ENCODE measurements at places on chromosomes 3 and 15.

DNA sequence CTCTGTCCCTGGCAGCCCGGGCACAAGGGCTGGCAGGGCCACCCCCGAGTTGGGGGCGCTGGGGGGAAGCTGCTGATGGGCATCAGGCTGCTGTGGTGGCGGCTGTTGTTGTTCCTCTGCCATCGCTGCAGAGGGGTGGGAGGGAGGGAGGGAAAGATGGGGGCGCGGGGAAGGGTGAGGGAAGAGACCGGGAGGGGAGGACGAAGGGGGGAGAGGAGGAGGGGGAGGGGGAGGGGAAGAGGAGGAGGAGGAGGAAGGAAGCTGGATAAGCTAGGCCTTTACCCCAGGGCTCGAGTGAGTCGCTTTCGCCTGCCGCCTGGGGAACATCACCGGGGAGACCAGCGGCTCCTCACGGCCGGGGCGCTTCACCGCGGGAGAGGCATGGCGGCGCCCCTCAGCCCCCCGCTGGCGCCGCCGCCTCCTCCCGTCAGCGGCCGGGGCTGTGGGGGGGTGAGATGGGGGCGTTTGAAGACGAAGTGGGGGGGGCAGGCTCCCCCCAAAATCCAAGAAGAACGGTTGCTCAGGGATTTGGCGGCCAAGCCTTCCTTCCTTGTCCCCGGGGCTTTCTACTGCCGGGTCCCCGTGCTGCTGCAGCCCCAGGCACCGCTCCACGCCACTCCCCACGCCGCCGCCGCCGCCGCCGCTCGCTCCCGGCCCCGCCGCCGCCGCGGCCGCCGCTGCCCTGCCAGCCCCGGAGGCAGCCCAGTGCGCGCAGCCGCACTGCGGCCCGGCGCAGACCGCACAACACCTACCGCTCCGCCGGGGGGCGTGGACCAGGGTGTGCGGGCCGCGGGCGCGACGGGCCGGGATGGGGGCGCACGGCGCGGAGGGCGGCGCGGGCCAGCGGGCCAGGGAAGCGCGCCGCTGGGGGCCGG is at the start of gene RFX7:
Gene RFX7 (minus strand): TSS at position 717 of the 875 bp plus-strand sequence. CDS start 594 bp downstream, at position 123.
- peak; percentile 59 for DNase-seq

DNA sequence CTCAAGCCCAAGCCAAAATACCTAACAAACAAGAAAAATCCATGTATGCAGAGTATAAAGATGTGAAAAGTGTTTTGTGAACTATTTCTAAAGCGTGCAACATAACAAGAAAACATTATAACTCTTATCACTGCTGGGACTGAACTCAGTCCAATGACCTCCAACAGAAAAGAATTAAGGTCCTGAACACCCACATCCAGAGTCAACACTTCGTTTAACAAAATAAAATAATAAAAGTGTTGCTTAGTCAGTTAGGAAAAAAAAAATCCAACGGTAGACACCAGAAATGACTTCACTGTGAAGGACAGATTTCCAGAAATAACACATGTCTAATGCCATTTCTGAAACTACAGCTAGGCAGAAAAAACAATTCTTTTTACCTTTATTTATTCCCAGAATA is 28.0 kb downstream of the MB21D2 start:
- DNase-seq: no peak

DNA sequence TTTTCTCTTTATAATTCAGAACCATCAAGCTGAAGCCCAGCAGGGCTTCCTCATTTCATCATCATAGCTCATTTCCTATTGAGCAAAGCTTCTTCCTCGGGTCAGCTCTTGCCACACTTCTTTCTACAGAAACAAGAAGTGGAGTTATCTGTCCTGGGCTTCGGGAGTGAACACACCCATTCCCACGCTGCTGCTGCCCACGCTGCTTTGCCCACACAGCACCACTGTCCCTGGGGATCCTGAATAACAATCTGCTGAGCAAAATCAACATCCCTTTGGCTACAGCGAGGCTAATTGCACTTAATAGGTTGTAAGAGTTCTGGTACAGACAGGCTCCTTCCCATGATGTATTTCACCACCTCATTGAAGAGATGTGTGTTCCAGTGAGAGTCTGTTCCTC is 23.7 kb downstream of the CEP19 start:
- DNase-seq: no peak

- no peak for DNase-seq
Measured at GRCh38 chr15:88623061-88623460, 1.9 kb downstream of the AEN start.

DNA sequence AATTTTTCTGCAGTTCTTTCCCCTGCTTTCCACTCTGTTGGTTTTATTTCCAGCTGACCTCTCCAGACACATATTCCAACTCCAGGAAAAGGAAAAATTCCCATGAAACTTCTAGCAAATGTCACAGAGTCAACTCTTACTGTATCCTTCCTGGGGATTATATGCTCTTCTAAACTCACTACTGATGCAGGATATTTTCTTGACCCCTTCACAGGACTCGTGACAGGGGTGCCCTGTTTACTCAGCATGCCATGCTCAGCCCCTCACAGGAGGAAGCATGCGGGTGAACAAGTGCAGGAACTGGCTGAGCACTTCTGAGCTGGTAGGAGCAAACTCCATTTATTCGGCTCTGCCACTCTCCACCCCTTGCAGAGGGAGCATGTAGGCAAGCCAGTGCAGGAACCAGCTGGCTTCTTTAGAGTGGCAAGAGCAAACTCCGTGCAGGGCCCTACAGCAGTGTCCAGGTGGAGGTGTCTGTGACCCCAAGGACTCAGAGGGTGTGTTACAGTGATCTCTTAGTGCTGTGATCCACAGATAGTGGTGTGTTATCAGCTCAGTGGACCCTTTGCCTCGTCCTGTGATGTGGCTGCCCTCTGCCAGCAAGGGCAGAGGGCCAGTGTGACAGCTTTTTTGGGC is 413.6 kb upstream of the GRM7 start:
- no peak for DNase-seq

DNA sequence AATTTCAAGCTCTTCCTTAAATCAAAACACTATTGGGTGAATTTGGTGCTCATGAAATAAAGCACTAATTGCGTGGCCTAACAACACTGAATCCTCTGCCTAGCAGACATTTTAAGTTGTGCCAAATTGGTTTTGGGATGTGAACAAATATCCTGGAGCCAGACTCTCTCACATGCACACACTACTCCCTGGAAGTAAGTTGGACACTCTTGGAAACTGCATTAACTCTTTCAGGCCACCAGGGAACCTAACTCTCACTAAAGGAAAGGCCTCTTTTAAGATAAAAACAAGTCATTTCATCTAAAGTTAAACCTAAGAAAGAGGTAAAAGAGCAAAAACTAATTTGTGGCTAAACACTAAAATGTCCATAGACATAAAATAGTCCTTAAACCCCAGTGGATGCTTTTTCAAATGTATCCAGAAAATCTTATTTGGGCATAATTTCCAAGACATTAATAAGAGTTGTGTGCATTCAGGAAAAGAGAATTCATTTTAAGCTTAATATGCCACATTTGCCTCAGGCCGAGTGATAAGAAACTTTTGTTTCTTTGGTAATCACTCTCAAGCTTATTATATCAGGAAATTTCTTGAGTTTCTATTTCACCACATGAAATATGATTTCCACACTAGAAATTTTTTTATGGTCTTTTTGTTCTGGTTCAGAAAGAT is 61.8 kb downstream of the ZBTB20 start:
- DNase-seq: no peak

DNA sequence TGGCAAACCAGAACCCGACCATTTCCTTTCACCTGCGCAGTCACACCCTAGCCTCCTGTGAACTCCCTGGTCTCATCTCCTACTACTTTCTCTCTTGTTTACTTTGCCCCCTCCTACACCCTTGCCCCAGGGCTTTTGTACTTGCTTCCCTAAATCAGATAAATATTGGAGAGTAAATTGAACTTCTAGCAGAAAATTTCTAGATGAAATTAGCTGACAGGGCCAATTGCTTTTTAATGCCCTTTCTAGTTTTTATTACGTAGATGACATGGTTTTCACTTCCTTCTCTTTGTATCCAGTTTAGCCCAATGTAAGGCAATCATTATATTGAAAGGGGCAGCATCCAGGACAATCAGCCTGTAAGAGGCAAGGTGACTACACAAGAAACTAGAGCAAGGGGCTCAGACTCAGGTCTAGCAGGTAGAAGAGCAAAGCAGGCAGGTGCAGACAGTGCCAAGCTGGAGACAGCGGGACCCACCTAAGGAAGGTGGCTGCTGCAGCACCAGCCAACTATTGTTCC is 56.2 kb upstream of the TOPAZ1 start:
- no peak for DNase-seq

GRCh38 chr3:4895838-4896237 is 83.4 kb upstream of the BHLHE40 start:
- no peak for DNase-seq

GRCh38 chr3:172553526-172554252 is 30.5 kb upstream of the TNFSF10 start:
- DNase-seq: no peak

GRCh38 chr3:186108106-186108940 is 566 bp downstream of the ETV5 start:
- DNase-seq: no peak

GRCh38 chr15:42826251-42826890 is 89.4 kb upstream of the CDAN1 start:
- no peak for DNase-seq

DNA sequence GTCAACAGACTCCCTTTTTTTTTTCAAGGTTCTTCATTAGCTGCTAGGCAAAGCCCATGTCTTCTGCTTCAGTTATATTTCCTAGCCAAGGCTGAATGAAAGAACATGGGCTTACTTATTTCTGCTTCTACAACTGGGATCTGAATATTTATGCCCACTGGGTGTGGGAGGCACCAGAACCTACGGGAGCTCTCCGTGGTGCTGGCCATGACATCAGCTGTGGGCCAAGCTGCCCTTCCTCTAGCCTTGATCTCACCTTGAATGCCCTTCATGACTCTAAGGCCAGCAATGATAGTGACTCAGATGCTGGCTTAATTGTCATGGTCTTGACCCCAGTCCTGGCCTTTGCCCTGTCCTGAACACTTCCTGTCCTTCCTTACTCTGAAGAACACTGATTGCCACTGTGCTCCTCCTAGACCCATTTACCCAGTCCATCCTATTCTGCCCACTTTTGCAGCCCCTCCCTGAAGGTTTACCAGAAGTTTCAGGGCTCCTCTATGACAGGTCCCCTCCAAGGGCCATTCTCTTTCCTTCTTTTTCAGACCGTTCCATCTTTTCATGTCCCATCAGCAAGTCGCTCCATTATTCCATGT is 32.8 kb upstream of the PRR20G start:
- DNase-seq: no peak

GRCh38 chr15:62060896-62061280 is 641 bp upstream of the VPS13C start:
- no peak for DNase-seq

DNA sequence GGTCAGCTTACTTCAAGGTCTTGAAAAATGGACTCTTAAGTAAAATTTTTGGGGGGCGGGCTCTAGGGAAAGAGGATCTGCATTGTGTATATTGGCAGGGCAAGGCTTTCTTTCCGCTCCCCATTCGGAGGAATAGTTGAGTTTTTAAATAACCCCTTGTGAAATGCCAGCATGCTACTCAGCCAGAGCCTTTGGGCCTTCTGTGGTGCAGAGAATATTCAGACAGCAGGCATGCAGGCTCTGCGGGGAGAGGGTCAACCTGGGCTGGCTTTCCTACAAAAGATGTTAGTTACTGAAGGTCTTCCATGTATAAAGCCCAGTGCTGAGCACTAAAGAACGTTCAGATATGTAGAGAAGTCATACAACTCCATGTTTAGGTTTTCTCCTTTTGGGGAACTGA is 40.6 kb downstream of the ADAMTSL3 start:
- DNase-seq: no peak

- DNase-seq: no peak
Measured at GRCh38 chr3:53753518-53754183, 92.6 kb downstream of the CHDH start.

- DNase-seq: no peak
Measured at GRCh38 chr15:68801572-68802148, 19.0 kb downstream of the ANP32A start.

DNA sequence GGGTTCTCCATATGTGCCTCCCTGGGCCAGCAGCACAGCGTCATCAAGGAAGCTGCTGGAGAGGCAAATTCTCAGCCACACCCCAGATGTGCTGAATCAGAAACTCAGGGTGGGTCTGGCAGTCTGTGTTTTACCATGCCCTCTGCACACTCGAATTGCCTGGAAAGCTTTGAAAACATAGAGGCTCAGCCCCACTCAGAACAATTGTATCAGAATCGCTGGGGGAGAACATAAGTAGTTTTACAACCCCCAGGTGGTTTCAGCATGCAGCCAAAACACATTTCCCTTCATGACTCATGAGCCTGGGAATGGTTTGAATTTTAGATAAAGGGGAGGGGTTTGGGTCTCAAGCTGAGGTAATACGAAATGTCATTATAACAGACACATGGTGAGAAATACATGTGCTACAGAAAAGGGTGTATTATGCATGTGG is 9.6 kb downstream of the TGM4 start:
- DNase-seq: no peak

GRCh38 chr3:34856081-34856947 is 783.0 kb upstream of the ARPP21 start:
- no peak for DNase-seq

DNA sequence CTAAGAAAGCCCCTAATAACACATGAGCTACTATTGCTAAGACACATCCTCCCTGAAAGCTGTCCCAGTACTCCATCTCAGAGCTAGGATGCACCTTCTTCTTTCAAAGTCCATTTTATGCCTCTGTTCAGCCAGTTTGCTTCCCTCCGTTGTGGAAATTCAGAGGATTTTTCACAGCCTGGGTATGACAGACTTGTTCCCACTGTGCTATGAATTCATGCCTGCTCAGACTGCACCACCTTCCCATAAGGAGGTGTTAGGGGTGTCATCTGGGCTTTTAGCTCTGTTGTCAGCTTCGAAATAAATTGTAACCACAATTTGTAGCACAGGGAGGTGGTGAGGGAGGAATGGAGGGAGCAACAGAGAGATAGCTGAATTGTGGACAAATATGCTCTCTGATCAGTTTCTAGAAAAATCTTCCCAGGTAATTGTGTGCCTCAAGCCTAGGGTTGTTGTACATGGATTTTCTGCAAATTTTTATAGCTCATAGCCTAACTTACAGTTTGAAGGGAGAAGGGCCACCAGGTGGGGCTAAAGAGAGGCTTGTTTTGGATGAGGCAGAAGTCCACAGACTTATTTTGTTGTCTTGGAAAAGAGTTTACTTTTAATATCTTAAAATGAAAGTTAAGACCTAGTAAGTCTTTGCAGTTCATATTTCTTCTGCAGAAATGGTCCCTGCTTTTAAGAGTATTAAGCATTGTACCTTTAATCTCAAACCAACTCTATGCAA is 462.0 kb downstream of the PDCD6IP start:
- peak; percentile 44 for DNase-seq

All from occipital lobe (tissue), 3 donors.